Skin of body (tissue), 3 donors: ENCODE measurements at places on chromosomes 3 and 15. TPM values are rescaled to one million over a fixed set of nuclear protein-coding genes. Genes with fewer than 3 reads are reported as not detected.

GRCh38 chr3:149266736-149267135 lies 45.1 kb upstream of the CP start:
- DNase-seq: peak; percentile 75

DNA sequence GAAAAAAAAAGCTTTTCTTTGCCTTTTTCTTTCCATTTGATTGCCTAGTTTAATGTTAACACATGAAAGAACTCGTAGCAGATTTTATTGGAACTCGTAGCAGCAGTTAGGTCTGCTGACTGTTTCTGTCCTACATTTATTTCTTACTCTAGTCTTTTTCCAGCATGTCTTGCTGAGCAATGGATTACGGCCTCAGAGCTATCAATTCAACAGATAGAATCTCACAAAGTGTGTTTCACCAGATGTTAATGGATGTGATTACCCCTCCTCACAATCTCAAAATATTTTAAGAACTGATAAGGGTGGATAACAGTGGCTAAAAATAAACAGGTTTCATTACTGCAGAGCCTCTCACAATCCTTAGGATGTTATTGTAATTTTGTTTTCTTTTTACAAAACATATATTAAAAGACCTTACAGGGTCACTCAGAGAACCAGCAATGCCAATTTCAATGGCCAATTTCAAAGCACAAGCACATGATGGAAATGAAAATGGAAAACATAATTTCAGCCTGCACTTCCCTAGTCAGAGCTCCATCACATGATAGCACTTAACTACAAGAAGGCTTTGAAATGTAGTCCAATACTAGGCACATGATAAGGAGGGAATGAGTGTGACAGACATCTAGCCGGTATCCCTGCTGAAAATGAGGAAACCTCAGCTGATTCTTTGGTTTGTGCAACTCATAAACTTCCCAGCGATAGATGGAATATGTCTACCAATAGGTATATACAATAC lies 838.1 kb upstream of the SEMA6D start:
- DNase-seq: no peak

DNA sequence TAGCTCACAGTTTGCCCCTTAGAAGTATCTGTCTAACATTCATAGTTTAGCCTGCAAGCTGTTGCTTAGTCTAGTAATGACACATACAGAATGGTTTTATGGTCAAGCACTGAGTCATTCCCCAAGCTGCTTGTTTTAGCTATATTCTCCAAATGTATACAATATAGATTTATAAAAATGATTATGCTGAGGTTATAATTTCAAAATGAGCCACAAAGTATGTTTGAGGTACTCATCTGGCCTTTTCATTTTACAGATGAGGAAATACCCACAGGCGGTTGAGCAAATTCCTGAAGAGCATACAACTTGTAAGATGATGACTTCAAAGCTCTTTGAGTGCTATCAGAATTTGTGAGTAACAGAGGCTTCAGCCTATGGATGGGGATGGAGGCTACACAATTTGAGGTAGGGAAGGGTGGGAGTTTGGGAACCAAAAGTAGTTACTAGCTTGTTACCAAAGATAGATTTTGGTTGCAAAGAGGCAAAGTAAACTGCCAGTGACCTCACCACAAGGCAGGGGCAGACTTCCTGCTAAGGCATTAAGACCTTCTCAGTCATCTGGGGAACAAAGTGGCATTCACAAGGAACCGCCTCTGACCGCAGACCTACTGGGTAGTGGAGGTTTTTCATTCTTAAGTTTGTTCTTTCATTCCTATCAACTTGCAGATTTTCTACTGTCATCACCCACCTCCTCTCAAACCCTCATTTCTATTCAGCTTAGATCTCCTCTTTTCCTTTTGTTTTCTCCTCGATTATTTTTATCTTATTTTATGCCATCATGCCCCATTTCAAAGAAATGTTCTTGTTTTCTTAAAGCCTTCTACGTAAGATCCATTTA lies 257.2 kb upstream of the NECTIN3 start:
- DNase-seq: no peak

GRCh38 chr15:68821190-68821840 lies 620 bp upstream of the ANP32A start:
- no peak for DNase-seq

ATP10A gene
- 11.7 TPM for total RNA-seq

DNA sequence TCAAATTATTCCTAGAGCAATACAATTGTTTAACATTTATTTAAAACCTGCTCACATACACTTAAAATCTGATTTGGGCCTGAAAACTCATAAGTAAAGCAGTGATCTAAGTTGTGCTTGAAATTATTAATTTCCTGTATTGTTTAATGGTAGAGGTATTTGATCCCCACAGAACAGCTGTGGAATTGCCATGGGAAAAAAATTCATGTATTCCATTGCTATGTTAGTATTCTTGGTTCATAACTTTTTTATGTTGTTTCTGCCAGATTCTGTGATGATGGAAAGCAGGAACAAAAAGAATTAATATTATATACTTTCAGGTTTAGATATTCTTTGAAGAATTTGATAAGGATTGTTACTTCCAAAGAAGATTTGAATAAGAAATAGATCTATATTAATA lies 831.5 kb upstream of the NR2F2 start:
- DNase-seq: no peak

DNA sequence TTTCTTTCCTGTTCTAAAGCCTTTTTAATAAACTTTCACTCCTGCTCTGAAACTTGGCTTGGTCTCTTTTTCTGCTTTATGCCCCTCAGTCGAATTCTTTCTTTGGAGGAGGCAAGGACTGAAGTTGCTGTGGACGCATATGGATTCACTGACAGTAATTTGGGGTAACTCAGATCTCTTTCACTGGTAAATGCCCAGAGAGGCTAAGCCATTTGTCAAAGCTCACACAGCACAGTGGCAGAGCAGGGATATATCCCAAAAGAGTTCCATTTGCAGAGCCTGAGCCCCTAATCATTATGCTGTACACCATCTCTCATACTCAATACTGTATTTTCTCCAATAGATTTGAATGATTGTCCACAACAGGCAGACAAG lies 72.3 kb upstream of the GALNT15 start:
- DNase-seq: no peak

- DNase-seq: no peak
These were observed 22.1 kb downstream of the TYRO3 start for GRCh38 chr15:41581110-41581509.

DNA sequence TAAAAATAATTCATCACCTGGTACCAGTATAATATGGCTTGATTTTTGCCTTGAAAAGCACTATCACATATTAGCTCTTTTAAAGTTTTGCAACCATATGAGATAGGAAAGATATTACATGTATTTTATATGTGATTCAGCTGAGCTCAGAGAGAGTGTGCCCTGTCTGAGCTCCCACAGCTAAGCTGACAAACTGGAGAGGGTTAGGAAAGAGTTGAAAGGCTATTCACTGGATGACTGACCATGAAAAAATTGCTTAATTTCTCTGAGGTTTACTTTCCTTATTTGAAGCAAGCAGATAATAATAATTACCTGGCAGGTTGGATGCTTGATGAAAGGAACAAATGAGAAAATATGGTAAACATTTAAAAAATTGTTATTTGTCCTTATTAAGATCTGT lies 97.4 kb upstream of the CCDC80 start:
- no peak for DNase-seq

DNA sequence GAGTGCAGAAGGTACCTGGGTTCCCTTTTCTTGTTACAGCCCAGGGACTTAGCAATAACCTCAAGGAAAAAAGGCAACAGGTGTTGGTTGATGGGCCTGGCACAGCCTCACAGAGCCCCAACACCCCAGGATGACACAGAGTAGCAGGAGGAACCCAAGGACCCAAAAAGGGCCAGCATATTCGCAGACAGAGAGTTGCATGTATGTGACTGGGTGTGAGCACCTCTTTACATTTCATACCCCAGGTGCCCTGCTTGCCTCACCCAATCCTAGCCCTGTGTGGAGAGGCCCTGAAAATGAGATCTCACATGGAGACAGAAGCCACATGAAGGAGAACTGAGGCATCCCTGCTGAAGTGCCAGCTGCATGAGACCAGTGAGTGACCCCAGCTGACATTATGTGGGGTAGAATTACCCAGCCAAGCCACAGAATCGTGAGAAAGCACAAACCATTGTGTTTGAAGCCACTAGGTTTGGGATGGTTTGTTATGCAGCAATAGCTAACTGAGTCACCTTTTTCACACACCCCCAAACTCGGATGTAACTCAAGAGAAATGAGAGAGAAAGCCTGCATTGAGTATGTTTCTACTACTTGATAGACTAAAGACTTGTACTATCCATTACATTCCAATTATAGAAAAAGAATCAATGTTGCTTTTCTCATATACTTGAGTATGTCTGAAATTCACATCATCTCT lies 26.2 kb upstream of the HHATL start:
- no peak for DNase-seq

DNA sequence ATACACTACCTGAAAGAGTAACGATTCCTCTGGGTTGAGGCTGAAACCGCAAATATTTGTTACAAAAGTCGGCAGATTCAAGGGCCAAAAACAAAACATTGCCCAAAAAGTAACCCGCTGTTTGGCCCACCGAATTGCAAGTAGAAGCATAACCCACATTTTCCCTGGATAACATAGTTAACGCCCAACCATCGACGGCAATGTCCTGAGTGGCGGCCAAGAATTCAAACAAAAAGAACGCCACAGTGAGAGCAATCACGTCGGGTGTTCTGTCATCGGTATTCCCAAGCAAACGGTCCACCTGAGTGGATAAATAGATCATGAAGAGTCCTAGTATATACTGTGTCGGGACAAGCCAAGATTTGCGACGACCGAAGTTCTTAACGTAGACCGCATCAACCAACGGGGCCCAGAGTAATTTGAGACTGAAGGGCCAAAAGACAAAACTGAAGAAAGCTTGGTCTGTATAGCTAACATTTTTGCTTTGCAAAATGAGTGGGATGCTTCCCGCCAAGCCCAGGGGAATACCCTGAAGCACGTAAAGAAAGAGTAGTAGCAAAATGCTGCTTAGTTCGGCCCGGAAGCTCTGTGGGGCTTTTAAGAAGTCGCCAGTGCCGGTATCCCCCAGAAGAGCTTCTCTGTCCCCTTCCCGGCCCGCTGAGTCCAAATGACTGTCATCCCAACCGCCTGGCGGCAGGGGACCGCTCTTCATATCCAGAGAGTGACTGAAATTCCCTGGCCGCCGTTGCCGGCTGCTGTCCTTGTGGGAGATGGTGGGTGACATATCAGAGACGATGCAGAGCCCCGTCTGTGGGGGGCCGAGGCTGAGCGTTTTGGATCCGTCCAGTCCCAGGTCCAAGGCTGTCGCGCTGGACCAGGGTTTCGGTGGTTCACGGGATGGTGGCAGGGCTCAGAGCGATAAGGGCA lies 750 bp downstream of the SLC33A1 start:
- no peak for DNase-seq

DNA sequence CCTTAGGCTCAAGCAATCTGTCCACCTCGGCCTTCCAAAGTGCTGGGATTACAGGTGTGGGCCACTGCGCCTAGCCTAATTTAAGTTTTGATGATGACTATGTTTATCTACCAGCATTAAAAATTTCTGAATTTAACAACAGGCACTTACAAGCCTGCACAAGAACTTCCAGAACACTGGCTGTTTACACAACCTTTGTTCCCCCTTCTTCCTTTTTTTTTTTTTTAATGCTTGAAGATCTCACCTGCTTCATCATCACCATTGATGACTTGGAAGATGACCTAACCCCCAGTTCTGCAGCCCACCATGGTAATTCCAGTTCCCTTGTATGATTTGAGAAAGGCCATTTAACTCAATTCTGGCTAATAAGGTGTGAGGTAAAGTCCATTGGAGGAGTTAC lies 70.4 kb downstream of the GJD2 start:
- DNase-seq: no peak

HRG gene
- not detected for total RNA-seq

SUSD5 gene
- total RNA-seq: 3.3 TPM
